Esophagus squamous epithelium (tissue), 5 donors: ENCODE measurements at places on chromosomes 1 and 21.
A peak's percentile ranks its signal among the peaks of the same experiment; 100 is the strongest.

DNA sequence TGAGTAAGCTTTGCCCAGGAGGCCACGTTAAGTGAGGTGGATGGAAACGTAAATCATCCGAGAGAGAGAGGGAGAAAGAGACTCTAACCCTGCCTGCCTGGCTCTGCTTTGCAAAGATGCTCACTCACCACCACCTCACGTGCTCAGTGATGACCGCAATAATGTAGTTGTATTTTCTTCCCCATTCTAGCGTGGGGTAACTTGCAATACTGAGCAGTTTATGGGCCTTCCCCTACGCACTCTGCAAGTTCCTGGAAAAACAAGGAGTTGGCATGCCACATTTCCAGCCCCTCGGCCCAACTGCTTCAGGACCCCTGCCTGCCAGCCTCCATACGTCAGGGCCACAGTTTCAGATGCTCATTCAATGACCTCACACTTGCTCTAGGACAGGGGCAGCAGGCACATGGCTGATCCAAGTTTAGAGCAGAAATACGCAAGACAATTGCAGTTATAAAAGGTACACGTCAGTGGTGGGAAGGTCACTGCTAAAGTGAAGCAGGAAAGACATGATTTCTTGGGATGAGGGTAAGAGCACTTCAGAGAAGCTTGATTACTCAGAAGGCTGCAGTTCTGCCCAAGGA, 112.5 kb upstream of the RAB4A start:
- DNase-seq, result no peak

GRCh38 chr21:40433538-40433937, 413.4 kb downstream of the DSCAM start:
- DNase-seq, result no peak

GRCh38 chr1:221878134-221878533, 136.2 kb upstream of the DUSP10 start:
- no peak for DNase-seq

DNA sequence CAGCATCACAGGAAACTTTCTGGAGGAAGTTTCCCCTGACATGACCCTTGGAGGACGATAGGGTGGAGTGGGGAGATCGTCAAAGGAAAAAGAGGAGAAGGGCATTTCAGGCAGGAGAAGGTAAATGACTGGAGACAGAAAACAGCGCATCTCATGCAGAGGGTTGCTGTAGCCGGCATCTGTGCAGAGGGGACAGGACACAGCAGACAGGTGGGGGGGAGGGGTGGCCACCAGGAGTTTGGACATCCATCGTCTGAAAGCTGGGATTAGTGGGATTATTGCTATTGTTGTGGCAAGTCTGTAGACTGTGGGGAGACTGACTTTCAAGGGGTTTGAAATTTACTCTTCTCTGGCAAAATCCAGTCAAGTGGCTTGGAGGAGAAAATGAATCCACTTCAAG, 463.9 kb downstream of the OMA1 start:
- DNase-seq, result no peak

DNA sequence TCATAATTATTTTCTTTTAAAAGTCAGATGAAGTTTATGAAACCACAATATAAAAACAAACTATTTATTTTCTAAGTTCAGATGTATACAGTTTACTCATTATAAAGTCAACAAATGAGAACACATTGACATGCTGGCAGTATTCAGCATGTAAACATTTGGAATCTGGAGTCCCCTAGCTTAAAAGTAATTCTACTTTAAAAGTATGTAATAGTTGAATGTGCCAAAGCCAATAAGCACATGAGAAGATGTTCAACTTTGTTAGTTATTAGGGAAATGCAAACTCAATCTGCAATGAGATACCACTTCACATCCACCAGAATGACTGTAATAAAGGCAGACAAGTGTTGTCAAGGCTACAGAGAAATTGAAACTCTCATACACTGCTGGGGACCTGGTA, 96.6 kb downstream of the RYR2 start:
- DNase-seq, result no peak

DNA sequence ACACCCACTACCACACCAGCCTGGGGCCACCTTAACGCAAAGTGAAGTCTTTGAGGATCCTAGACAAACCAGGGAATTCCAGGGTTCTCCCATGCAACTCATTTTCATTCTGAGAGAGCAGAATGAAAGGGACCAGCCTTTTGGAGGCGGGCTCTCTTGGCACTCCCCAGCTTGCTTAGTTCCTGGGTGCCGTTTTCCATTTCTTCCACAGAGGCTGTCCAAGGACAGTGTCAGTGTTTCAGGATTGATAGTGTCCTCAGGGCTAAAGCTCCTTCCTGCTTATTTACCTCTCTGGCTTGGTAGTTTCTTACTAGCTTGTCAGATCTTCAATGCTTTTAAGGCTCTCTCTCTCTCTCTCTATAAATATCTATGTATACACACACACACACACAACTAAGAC, 30.1 kb upstream of the GNG4 start:
- no peak for DNase-seq

DNA sequence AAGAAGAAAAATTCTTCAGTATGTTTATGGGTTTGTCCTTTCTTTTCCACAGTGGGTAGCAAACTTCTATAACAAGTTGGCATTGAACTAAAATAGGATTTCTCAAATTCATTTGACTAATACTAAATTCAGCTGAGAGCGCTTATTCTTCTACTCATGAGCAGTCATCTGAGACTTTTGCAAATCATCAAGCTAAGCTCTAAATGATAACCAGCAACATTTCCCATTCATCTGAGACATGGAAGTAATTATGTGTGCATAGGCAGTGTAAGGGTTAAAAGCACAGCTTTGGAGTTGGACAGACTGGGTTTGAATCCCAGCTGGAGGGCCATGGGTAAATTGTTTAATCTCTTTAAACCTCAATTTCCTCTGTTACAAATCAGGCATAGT, 18.3 kb upstream of the CNR2 start:
- no peak for DNase-seq

DNA sequence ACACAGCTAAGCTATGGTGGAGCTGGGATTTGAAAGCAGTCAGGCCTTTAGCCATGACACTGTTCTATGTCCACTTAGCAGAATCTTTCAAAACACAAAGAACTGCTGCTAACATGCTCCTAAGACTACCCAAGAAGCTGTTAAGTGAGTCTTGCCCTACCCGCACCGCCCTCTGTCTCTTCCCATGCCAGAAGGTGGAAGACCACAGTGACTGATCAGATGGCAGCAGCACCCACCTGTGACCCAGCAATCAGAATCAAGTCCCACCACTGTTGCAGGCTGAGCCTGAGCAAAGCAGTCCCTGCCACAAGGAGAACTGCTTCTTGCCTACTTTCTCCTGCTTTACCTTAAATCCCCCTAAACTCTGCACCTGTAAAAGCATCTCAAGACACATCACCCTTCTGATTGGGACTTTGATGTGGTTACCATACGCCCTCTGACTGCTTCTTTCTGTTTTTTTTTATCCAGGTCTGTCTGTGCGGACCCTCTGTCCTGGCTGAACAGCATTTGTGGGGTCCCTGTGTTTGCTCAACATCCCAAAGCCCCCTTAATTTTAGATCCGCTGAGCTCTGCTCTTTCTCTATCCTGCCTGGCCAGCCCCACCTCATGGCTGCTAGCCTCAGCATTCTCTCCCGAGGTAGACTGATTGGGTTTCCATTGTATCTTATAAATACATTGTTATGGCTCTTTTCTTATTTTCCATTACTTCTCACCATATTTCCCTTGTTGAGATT, 16.0 kb downstream of the IRF2BP2 start:
- DNase-seq, result no peak

DNA sequence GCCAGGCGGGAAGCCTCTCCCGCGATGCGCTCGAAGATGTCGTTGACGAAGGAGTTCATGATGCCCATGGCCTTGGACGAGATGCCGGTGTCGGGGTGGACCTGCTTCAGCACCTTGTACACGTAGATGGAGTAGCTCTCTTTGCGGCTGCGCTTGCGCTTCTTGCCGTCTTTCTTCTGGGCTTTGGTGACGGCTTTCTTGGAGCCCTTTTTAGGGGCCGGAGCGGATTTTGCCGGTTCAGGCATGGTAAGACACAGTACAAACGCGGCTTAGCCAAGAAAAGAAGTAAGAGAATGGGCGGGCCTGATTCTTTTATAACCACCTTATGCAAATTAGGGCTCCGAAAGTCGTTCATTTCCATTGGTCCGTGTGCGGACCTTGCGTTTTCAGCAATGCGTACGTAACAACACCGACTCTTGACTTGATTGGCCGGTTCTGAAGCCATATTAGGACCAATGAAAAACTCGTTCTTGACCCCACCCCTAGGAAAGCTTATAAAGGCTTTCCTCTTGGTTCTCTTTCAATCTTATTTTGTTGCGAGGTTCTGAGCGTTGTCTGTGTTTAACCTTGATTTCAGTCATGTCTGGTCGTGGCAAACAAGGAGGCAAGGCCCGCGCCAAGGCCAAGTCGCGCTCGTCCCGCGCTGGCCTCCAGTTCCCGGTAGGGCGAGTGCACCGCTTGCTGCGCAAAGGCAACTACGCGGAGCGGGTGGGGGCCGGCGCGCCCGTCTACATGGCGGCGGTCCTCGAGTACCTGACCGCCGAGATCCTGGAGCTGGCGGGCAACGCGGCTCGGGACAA, 12.8 kb upstream of the BOLA1 start:
- peak; percentile 79 for DNase-seq

DNA sequence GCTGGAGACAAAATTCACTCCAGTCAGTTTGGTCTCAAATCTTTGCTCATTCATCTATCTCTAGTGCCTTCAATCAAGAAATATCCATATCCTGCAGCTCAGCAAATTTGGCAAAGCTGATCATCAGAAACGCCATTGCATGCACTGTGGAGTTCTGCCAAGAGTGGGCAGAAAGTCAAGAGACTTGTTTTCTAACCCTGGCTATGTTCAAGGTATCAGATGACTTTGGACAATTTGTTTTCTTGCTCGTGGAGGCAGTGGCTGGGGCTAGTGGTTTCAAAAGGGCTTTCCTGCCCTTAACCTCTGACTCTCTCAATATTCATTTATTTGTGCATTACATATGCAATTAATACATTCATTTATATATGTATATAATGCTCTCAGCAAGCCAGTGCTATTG, 12.8 kb upstream of the LRRC52 start:
- no peak for DNase-seq

GRCh38 chr1:30219675-30220074, 503.7 kb downstream of the MATN1 start:
- no peak for DNase-seq

GRCh38 chr1:243272401-243272800, 16.6 kb downstream of the SDCCAG8 start:
- no peak for DNase-seq

DNA sequence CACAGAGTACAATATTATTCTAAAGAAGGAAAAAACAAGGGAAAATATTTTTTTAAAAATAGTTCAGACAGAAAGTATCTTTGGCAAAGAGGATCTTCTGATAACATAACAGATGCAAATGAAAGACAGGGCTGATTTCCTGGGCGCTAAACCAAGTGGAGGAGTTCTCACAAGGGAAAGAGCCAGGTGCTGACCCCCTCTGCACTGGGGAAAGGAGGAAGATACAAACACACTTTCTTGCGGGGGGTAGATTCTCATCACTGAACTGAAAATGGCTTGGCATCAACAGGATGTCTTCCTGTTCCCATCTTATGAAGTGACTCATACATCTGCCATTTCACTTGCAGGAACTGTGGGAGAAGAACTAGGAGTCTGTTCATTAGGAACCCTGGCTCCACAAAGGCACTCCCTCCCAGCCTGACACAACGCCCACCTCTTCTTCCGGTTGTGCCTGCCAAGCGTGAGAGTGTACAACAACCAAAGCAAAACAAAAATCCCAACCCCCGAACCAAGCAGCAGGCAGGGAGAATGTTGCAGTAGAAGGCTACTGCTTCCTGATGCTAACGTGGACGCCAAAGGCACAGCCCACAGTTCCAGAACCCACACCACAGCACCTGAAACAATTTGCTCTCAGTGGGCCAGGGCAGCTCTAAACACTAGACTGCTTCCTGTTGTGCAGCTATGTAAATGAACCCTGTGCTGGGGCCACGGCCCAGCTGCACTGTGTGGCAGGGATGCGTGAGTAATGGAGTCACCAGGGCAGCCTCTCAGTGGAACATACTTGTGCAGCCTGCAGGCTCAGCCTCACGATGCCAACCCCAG, 51.0 kb downstream of the GADD45A start:
- DNase-seq, result peak; percentile 20

DNA sequence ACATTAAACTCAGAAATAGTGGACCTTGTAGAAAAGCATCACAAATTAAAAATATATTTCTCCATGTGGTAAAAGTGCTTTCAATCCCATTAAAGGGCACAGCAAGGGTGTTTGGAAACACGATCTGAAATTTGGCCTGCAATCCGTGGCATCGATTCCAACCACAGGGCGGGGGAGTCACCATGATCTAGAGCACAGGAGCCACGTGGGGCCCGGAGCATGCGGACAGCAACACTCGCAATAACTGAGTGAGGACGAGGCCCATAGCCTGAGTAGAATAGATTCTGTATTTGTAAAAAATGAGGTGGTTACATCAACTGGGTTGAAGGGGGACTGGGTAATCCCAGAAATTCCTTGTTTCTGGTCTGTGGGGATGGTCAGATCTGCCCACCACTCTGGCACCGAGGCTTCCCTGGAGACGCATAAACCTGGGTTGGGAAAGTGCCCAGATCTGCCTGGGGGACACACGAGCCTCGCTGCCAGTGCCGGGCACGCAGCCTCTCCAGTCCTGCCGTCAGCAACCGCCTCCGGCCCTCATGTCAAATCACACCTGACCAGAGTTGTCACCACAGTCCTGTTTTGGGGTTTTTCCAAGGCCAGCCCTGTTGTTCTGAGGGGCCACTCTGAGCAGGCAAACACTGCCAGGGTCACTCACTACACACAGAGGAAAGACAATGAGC, 104.3 kb downstream of the PGBD5 start:
- no peak for DNase-seq

DNA sequence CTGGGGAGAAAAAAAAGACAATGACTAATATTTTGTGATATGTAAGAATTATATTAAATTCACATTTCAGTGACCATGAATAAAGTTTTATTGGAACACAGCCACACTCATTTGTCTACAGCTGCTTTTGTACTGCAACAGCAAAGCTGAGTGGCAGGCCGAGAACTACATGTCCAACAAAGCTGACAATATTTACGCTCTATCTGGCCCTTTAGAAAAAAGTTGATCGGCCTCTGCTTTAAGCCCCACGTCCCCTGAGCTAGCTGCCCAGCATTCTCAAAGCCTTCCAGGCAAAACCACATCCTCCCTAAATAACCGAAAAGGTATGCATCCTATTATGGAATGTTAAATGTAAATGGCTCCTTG, 8.6 kb downstream of the SLC2A1 start:
- no peak for DNase-seq

GRCh38 chr1:242738702-242739645, 214.5 kb upstream of the PLD5 start:
- DNase-seq, result no peak

DNA sequence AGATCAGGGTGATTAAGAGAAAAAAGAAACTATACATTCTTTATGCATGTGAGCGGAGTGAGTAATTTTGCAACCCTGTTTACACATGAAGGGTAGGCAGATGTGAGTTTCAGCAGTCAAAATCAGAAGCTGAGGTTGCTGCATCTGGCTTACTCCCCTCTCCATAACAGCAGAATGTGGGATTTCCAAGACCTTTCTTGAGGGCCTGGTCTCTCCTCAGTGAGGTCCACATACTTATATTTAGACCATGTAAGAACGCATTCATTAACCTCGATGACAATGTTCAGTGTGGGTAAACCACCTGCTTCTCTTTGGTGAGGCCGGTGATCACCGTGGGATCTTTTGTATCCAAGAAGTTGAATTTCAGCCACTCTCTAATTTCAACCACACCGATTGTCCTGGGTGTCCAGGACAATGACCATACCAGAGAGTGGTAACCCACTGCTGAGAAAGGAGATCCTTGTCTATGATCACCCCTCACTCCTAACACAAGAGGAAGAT, 18.7 kb upstream of the RAP1A start:
- DNase-seq, result no peak
